Activated CD4-positive, alpha-beta memory T cell treated with anti-CD3 and anti-CD28 coated beads, Interleukin-2, amount 10 ng/mL, durations not matched to agents 7 days and 5 days (primary cell): ENCODE measurements at places on chromosomes 12 and 14.
A peak's percentile ranks its signal among the peaks of the same experiment; 100 is the strongest.

DNA sequence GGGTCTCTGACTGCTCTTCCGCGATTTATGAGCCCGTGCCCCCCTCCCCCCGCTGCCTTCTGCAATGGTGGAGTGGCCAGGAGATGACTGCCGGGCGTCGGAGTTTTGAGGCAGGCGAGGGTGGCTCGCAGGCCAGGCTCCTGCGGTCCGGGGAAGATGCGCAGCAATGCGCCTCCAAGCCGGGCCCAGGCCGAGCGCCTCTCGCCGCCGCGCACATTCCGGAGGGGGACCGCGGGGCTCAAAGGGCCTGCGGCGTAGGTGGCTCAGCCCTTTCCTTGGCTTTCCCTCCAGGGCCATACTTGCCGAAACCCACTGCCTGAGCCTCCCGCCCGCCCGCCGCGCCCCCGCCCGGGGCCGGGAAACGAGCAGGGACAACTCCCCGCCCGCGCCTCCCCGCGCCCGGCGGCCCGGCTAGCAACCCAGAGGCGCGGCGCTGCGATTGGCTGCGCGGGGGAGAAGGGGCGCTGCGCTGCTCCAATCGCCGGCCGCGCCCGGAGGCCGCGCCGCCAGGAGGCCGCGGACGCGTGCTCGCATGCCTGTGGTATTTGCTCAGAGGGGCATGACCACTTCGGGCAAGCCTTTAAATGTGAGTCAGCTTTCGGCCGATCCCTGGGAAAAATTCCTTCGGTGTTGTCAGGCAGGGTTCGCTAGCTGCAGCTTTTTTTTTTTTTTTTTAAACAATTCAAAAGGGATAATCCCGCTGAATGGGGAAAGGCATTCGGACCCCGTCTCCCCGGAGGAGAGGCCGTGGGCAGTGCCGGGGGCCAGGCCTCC is 157.9 kb upstream of the PARP11 start:
- H3K27ac ChIP-seq: no peak overlapping the region
- H3K4me1 ChIP-seq: peaks cover 27% of the 10 kb centered on the region
- peak; percentile 73 for DNase-seq
- no peaks in the 10 kb centered on the region for H3K36me3 ChIP-seq
- peak overlapping the region; percentile 45 for H3K4me3 ChIP-seq
- H3K27me3 ChIP-seq: peaks cover 31% of the 10 kb centered on the region

GRCh38 chr14:61179796-61180398 is 101.2 kb downstream of the TMEM30B start:
- no peak for DNase-seq
- H3K4me3 ChIP-seq: no peak overlapping the region
- no peaks in the 10 kb centered on the region for H3K27me3 ChIP-seq
- H3K4me1 ChIP-seq: peaks cover 57% of the 10 kb centered on the region
- H3K27ac ChIP-seq: no peak overlapping the region
- H3K36me3 ChIP-seq: no peaks in the 10 kb centered on the region

DNA sequence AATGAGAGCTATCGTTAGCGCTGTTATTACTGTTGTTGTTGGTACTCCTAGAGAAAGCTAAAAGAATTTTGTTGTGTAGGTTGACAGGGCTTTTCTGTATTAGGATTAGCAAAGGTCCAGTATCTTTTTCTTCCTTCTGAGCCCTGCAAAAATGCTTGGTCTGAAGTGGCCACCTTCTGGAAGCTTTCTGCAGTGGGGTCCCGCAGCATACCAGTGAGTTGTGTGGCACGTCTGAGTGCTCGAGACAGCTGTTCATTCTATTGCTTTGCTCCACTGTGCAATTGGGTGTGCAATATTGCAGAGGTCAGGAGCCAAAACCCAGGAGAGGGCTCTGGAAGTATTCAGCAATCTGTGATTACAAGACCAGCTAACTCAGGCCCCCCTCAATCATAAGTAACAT is 57.1 kb downstream of the CCDC60 start:
- no peaks in the 10 kb centered on the region for H3K36me3 ChIP-seq
- H3K4me1 ChIP-seq: no peaks in the 10 kb centered on the region
- DNase-seq: no peak
- no peak overlapping the region for H3K4me3 ChIP-seq
- H3K27ac ChIP-seq: no peak overlapping the region

GRCh38 chr14:77580964-77581505 is 35.4 kb downstream of the SPTLC2 start:
- H3K27me3 ChIP-seq: no peaks in the 10 kb centered on the region
- H3K4me1 ChIP-seq: peaks cover 28% of the 10 kb centered on the region
- peak overlapping the region; percentile 61 for H3K4me3 ChIP-seq
- peak overlapping the region; percentile 73 for H3K27ac ChIP-seq

DNA sequence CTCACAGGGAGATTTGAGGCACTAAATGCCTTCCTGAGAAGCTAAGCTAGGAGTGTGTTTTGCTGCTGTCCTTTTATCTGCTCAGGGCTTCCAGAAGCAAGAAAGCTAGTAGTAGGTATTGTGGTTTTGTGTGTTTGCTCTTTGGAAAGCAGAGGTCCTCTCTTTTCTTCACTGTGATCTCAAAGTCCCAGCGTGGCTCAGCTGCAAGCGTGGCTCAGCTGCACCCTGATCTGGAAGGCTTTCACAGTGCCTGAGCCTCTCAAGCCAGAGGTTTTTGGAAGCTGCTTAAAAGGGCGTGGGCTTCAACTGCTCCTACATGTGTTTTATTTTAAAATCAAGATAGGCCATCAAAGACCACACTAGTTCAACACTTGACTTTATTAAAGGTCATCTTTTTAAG is 337.4 kb upstream of the RGS6 start:
- H3K4me3 ChIP-seq: no peak overlapping the region
- H3K27ac ChIP-seq: peak overlapping the region; percentile 37
- peaks cover 66% of the 10 kb centered on the region for H3K4me1 ChIP-seq
- H3K27me3 ChIP-seq: no peaks in the 10 kb centered on the region

DNA sequence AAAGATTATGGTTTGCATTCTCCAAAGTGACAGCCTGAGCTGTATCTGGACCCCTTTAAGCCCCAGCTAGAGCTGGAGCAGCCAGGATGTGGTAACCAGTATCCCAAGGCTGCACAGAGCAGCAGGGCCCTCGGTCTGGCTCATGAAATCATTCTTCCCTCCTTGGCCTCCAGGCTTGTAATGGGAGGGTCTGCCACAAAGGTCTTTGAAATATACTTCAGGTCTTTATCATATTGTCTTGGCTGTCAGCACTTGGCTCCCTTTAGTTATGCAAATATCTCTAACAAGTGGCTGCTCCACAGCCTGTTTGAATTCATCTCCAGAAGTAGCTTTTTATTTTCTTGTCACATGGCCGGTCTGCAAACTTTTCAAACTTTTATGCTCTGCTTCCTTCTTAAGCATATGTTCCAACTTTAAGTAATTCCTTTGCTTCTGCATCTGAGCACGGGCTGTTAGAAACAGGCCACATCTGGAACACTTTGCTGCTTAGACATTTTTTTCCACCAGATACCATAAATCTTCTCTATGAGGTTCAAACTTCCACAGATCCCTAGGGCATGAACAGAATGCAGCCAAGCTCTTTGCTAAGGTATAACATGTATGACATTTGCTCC is 663.4 kb upstream of the MIS18BP1 start:
- no peaks in the 10 kb centered on the region for H3K4me1 ChIP-seq
- H3K4me3 ChIP-seq: no peak overlapping the region
- no peaks in the 10 kb centered on the region for H3K27me3 ChIP-seq
- no peak for DNase-seq

DNA sequence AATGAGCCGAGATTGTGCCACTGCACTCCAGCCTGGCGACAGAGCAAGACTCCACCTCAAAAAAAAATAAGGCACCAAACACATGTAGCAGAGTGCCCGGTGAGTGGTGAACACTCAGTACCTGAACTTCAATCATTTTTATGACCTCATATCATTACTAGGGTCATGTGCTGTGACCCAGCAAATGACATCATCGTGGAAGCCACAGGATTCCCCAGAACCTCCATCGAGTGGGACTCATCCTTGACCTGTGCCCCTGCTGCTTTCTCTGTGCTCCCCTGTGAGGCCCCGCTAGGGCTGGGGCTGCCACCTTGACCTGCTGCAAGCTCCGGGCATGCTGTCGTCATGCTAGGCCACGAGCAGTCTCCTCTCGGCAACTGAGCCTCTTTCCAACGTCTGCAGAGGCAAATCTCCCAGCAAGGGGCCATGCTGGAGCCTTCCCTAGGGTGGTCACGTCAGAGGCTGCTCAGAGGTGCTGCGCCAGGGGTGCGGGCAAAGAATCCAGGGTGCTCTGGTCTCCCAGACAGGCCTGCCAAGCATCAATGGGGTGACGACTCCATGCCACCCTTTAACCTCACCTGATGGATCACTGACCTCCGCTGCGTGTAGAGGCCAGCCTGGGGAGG is 18.5 kb downstream of the GLTP start:
- H3K4me3 ChIP-seq: no peak overlapping the region
- no peak for DNase-seq
- peaks cover 29% of the 10 kb centered on the region for H3K4me1 ChIP-seq

DNA sequence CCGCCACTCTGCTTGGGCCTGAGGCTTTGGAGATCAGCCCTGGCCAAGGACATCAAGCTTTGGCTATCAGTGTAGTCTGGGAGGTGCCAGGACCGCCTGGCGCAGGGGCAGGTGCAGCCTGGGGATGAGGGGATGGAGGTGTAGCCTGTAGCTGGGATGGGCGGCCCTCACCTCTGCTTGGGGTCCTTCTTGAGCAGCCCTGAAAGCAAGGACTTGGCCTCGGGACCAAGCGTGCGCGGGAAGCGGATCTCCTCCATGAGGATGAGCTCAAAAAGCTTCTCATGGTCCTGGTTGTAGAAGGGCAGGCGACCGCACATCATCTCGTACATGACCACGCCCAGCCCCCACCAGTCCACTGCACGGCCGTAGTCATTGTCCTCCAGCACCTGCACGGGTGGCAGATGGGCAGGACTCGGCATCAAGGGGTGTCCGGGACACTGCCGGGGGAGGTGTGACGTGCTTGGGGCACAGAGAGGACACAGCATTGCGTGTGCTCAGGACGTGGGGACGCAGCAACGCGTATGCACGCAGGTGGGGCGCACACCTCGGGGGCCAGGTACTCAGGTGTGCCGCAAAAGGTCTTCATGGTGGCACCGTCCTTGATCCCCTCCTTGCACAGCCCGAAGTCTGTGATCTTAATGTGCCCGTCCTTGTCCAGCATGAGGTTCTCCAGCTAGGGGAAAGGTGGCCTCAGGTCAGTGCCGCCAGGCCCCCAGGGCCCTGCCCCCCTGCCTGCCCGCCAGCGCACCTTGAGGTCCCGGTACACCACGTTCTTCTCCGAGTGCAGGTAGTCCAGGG is 20.0 kb downstream of the SIVA1 start:
- H3K4me1 ChIP-seq: peaks cover 2% of the 10 kb centered on the region
- no peak overlapping the region for H3K27ac ChIP-seq
- no peak overlapping the region for H3K4me3 ChIP-seq
- H3K27me3 ChIP-seq: no peaks in the 10 kb centered on the region
- no peak for DNase-seq

DNA sequence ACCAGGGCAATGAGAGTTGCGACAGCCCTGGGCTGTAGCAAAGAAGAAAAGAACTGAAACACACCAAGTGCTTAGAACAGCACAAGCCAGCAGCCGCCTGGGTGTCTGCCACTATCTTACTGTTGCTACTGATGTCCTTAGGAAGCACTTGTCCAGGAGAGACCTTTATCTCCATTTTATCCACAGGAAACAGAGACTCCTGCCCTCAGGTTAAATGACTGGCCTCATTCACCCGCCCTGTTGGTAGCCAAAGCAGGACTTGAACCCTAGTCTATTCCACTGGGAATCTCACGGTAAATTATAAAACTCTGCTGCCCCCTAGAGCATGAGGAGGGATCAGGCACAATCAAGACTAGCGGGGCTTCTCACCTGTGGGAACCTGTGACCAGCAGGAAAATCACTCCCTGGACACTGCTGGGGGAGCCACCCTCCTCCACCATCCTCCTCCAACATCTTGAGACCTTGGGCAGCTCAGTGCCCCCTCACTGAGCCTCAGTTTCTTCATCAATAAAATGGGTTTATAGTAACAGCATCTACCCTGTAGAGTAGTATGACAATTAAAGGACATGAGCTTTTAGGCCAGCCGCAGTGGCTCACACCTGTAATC is 20.5 kb upstream of the TESC start:
- no peak overlapping the region for H3K4me3 ChIP-seq
- H3K4me1 ChIP-seq: no peaks in the 10 kb centered on the region
- no peaks in the 10 kb centered on the region for H3K36me3 ChIP-seq

- H3K36me3 ChIP-seq: peaks cover 31% of the 10 kb centered on the region
- peak overlapping the region; percentile 0 for H3K27ac ChIP-seq
- peaks cover 20% of the 10 kb centered on the region for H3K4me1 ChIP-seq
- peaks cover 1% of the 10 kb centered on the region for H3K27me3 ChIP-seq
- DNase-seq: peak; percentile 59
- H3K4me3 ChIP-seq: no peak overlapping the region
Measured at GRCh38 chr14:23294734-23295561, 7.7 kb downstream of the PPP1R3E start.

- DNase-seq: no peak
- no peak overlapping the region for H3K4me3 ChIP-seq
- peaks cover 50% of the 10 kb centered on the region for H3K36me3 ChIP-seq
- H3K27me3 ChIP-seq: no peaks in the 10 kb centered on the region
- H3K27ac ChIP-seq: peak overlapping the region; percentile 80
Measured at GRCh38 chr12:108822497-108823205, 34.7 kb downstream of the SSH1 start.

- no peaks in the 10 kb centered on the region for H3K4me1 ChIP-seq
- H3K27ac ChIP-seq: no peak overlapping the region
- no peaks in the 10 kb centered on the region for H3K36me3 ChIP-seq
- no peak overlapping the region for H3K4me3 ChIP-seq
- H3K27me3 ChIP-seq: no peaks in the 10 kb centered on the region
Measured at GRCh38 chr12:78698747-78699146, 165.8 kb upstream of the SYT1 start.

DNA sequence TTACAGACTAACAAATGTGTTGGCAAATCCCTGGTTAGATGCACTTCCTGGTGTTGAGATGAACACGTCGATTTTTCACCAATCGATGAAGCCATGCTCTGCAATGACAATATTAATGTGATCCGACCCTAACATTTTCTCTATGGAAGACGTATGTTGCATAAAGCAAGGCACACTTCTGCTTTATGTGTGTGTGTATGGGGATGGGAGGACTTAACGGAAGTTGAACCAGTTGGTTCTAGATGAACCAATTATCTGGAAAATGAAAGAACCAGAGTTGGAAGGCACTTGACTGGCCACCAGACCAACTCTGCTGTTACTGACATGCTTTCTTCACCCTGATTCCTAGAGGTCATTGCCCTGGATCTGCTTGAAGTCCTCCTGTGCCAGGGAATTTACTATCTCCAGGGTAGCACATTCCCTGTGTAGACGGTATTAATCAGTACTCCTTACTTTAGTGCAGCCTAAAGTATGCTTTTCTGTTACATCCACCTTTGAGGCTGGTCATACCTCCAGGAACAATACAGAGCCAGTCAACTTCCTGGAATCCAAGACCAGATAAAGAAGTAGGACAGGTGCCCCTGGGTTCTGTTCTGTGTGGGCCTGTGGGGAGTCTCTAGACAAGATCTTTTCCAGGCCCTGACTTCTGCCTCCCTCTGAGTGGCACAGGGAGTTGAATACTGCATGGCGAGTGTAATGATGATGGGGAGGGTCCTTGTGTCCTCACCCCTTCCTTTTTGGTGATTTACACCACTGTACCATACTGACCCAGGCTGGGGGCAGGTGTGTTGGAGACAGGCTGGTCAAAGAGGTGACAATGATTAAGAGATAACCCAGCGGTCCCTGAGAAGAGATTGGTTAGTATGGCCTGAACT is 4.1 kb downstream of the SDR39U1 start:
- peaks cover 76% of the 10 kb centered on the region for H3K36me3 ChIP-seq
- no peak for DNase-seq
- no peak overlapping the region for H3K4me3 ChIP-seq
- peak overlapping the region; percentile 62 for H3K27ac ChIP-seq
- H3K4me1 ChIP-seq: peaks cover 71% of the 10 kb centered on the region

- peaks cover 3% of the 10 kb centered on the region for H3K27me3 ChIP-seq
- H3K27ac ChIP-seq: no peak overlapping the region
- H3K4me1 ChIP-seq: peaks cover 9% of the 10 kb centered on the region
Measured at GRCh38 chr14:104219731-104220214, 81.4 kb downstream of the KIF26A start.
